Renal pelvis (tissue), 12 donors: ENCODE measurements at places on chromosomes 1 and 21. TPM values are rescaled to one million over a fixed set of nuclear protein-coding genes. Genes with fewer than 3 reads are reported as not detected.

Gene KRTAP19-1
- not detected for polyA plus RNA-seq

Gene HFM1
- polyA plus RNA-seq: 7.4 TPM

Gene SLAMF6
- polyA plus RNA-seq: 0.17 TPM

Gene VWA5B1
- polyA plus RNA-seq: 1.4 TPM

Gene C1orf210
- polyA plus RNA-seq: 30.7 TPM

Gene MATN1
- polyA plus RNA-seq: 0.17 TPM

Gene KRTAP7-1
- not detected for polyA plus RNA-seq

Gene TMPRSS2
- 37.0 TPM for polyA plus RNA-seq

Gene VWA1
- polyA plus RNA-seq: 75.6 TPM

Gene LDLRAD1
- polyA plus RNA-seq: not detected

Gene OR2L5
- polyA plus RNA-seq: not detected

Gene LRRC38
- 0.16 TPM for polyA plus RNA-seq

Gene IGSF21
- polyA plus RNA-seq: 0.36 TPM

Gene ZFP69B
- polyA plus RNA-seq: 5.1 TPM

Gene TRIM17
- polyA plus RNA-seq: 7.8 TPM

Gene SOD1
- 277 TPM for polyA plus RNA-seq

Gene LCE2C
- not detected for polyA plus RNA-seq

Gene LCE6A
- not detected for polyA plus RNA-seq

Gene EDARADD
- 7.5 TPM for polyA plus RNA-seq

Gene CD1B
- not detected for polyA plus RNA-seq

Gene ANGPTL3
- polyA plus RNA-seq: 7.8 TPM

Gene DMBX1
- not detected for polyA plus RNA-seq

Gene SPRR2B
- polyA plus RNA-seq: not detected

Gene ADGRL4
- polyA plus RNA-seq: 18.5 TPM

Gene ITSN1
- polyA plus RNA-seq: 52.6 TPM

Gene CRYBG2
- 0.83 TPM for polyA plus RNA-seq

Gene TMEM82
- 6.1 TPM for polyA plus RNA-seq

Gene CD244
- polyA plus RNA-seq: 0.43 TPM

Gene TAGLN2
- 131 TPM for polyA plus RNA-seq

Gene CRNN
- not detected for polyA plus RNA-seq

Gene GPATCH2
- polyA plus RNA-seq: 22.3 TPM

Gene CD52
- polyA plus RNA-seq: 3.3 TPM

Gene KIF21B
- polyA plus RNA-seq: 2.9 TPM

Gene SLC30A2
- polyA plus RNA-seq: 9.1 TPM

Gene C1orf185
- polyA plus RNA-seq: not detected

Gene CRP
- polyA plus RNA-seq: not detected

Gene CYP2J2
- polyA plus RNA-seq: 1.4 TPM

Gene PKN2
- polyA plus RNA-seq: 57.3 TPM

Gene RIMKLA
- polyA plus RNA-seq: 0.73 TPM

Gene TMCC2
- polyA plus RNA-seq: 7.2 TPM

Gene GON4L
- 70.5 TPM for polyA plus RNA-seq

Gene OR2T35
- not detected for polyA plus RNA-seq

Gene SEC16B
- 4.0 TPM for polyA plus RNA-seq

Gene S100A12
- polyA plus RNA-seq: 1.1 TPM

Gene AUNIP
- 3.5 TPM for polyA plus RNA-seq

Gene RASAL2
- polyA plus RNA-seq: 22.6 TPM

Gene QSOX1
- polyA plus RNA-seq: 67.7 TPM

Gene ADAMTS1
- 124 TPM for polyA plus RNA-seq

Gene TEX38
- polyA plus RNA-seq: 0.55 TPM

Gene ATAD3B
- polyA plus RNA-seq: 22.7 TPM

Gene CFHR2
- polyA plus RNA-seq: not detected

Gene SZT2
- polyA plus RNA-seq: 34.7 TPM

Gene PROK1
- polyA plus RNA-seq: not detected

Gene FAAH
- 33.1 TPM for polyA plus RNA-seq

Gene IVNS1ABP
- 264 TPM for polyA plus RNA-seq

Gene KMO
- polyA plus RNA-seq: 21.3 TPM

Gene PRAMEF5
- polyA plus RNA-seq: not detected
